ENCODE measurements at places on chromosomes 4 and X. TPM values are rescaled to one million over a fixed set of nuclear protein-coding genes. Genes with fewer than 3 reads are reported as not detected.

MAGEB4 gene
- polyA plus RNA-seq: not detected

UBA6 gene
- 21.0 TPM for polyA plus RNA-seq

SPANXB1 gene
- polyA plus RNA-seq: not detected

ADGRG2 gene
- polyA plus RNA-seq: not detected

RWDD4 gene
- 16.5 TPM for polyA plus RNA-seq

GPR119 gene
- polyA plus RNA-seq: not detected

MAGEA4 gene
- not detected for polyA plus RNA-seq

GABRB1 gene
- polyA plus RNA-seq: not detected

DMP1 gene
- not detected for polyA plus RNA-seq

SPANXC gene
- not detected for polyA plus RNA-seq

XG gene
- polyA plus RNA-seq: not detected

GRCh38 chr4:153140294-153140693, 63.9 kb upstream of the TRIM2 start:
- no peak for DNase-seq

DNA sequence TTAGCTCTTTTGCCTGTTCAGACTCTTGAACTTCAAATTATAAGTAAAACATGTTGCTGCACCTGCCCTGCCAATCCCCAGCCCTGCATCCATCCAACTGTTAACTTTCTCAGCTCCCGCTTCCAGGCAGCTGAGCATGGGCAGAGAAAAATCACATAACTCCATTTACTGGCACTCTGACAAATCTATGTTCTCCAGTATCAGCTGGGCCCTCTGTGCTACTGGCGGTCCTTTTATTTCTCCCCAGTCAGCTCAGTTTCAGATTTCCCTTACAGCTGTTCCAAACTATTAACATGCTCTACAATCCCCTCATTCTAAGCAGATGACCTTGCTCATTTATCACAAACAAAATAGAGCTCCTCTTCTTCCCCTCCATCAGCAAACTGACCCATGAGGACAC, 240.4 kb upstream of the TET2 start:
- no peak for DNase-seq

DNA sequence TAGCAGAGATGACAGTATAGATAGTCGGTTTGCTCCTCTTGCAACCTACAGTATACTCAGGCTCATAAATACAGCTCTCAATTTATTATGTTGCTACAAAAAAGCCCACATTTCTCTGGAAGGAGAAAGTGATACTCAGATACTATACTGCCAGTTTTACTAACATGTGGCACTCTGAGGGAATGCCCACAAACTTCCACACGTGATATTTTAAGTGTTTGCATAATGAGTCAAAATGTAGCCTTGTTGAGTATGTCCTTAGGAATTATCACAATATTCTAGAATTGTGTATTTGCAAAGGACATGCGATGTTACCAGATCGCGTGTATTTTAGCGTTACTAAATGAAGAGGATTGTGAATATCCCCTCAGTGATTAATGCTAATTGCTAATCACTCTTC, 929.1 kb downstream of the STIM2 start:
- no peak for DNase-seq

DNA sequence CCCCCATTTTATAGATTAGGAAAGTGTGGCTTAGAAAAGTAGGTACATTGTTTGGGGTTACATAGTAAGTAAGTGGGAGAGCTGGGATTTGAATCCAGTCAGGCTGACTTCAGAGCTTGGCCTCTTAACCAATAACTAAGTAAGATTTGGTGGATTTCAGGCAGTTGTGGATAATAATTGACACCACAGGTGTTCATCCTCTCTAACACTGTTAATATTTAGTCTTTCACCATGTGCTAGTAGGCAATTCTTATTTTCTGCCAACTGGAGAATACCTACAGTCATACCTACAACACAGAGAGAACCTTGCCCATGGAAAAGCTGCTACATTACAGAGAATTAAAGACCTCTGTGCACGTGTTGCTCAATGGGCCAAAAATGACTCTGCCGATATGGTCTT, 89.5 kb downstream of the DIAPH2 start:
- no peak for DNase-seq

- no peak for DNase-seq
Observed at GRCh38 chr4:106495476-106495875, 126.9 kb upstream of the GIMD1 start.

DNA sequence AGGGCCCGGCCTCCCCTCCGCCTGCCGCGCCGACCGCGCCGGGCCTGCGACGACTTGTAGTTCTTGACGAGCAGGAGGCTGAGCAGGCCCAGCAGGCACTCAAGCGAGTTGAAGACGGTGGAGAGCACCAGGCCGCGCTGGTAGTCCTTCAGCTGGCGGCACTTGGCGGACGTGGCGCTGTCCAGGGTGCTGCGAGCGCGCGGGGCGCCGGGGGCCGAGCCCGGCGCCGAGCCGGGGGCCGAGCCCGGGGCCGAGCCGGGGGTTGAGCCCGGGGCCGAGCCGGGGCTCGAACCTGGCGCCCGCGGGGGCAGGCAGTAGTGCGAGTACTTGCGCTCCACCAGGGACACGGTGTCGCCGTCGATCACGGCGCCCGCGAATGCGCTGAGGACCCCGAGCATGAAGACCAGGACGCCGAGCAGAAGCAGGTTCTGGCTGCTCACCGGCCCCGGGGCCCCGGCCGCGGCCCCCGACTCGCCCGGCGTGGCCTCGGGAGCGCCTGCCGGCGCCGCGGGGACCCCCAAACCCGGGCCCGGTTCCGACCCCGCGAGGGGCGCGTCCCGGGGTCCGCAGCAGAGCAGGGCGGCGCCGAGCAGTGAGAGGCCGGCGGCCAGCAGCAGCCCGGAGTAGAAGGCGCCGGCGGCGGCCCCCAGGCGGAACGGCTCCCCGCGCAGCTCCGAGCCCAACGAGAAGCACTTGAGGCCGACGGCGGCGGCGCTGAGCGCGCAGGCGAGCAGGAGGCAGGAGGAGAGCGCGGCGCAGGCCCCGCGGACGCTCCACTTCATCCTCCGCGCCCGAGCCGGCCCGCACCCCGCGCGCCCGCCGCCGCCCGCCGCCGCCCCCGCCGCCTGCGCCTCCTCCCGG, 584 bp downstream of the TMEM271 start:
- DNase-seq: no peak

DNA sequence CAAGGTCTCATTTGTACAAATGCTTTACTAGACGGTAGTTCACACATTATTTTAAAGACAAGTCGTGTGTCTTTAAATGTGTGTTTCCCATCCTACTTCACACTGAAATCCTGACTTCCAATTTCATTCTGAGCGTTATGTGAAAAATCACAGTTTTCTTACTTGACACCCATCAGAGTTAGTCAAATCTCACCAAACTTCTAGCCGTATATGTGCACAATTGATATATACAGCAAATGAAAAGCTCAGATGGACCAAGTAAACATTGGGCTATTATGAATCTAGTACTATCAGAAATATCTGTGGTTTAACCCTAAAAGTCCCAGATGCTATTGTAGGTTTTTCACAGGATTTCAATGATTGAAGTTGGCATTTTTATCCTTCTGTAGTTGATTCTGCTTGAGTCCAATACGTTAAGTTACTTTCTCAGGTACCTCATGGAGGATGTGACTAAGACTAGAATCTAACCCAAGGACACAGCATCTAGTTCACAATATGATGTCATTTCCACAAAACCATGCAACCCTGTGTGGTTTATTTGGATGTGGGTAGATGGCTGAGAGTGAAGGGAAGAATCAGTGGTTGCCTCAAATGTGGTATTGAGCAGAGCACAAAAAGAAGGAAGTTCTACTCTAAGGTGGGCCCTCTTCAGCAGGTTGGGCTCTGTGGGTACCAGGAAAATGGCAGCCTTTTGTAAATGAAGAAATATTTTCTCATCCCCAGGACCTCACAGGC, 22.1 kb upstream of the TRIM60 start:
- no peak for DNase-seq

DNA sequence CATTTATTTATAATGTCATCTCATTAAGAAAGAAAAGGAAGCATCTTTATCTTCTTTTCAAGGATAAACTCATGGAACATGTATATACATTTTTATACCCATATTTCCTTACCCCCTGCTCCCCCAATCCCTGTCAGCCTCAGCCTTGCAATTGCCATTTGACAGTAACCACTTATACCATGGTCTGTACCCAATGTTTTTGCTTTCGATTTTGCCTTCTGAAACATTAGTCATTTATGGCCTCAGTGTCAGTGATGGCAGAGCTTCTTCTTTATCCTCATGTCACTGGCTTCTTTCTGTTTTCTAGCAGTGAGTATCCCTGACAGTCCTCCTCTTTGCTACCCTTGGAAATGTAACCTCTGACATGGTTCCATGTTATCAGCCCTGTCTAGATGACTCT, 228.4 kb downstream of the SPRY1 start:
- no peak for DNase-seq

DNA sequence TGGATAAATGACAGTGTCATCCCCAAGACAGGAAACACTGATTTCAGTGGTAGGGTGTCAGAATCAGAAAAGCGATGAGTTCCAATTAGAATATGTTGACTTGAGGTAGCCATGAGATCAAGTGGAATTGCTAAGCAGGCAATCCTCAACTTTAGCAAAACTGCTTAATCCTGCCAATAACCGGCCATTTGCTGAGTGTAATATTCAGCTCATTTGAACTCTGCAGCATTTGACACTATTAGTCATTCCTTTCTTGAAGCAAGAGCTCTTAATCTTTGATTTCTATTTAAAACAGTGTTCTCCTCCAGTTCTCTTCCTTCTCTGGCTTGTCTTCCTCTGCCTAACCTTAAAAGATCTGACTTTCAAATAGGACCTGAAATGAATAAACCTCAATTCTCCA, 68.7 kb upstream of the DCLK2 start:
- no peak for DNase-seq

DNA sequence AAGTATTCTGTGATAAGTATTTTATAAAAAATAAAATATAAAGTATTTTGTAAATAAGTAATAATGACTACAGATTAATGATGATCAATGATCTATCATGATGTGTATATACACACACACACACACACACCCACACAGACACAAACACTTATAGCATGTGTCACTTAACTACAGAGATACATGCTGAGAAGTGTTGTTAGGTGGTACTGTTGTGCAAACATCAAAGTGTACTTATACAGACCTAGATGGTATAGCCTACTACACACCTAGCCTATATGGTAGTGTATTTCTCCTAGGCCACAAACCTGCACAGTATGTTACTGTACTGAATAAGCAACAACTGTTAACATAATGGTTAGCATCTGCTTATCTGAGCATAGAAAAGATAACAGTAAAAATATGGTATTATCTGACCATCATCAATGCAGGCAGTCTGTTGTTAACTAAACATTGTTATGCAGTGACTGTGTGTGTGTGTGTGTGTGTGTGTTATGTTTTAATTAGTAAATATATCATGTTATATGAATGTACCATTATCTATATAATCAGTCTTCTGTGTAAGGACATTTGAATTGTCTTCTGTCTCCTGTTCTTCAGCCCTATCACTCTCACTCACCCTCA, 138.2 kb downstream of the CAMK2D start:
- DNase-seq: no peak

- DNase-seq: no peak
Observed at GRCh38 chr4:137425281-137425680, 107.0 kb downstream of the PCDH18 start.

- DNase-seq: no peak
Observed at GRCh38 chr4:135354876-135355275, 1153.3 kb upstream of the PABPC4L start.

DNA sequence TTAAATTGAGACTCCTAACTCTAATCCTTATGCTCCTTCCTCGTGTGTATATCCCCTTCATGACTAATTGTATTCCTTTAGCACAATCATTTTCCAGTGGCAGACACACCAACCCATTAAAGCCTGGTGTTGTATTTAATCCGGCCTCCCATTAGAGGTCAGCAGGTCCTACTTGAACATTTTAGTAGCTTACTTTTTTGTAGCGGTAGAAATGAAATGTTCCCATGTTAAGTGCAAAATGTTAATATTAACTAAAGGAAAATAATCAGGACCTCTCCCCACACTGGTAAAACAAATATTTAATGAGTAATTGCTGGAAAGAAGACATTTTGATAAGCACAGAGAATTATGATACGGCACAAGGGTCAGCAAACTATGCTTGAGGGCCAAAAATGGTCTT, 3.4 kb downstream of the RAB33B start:
- DNase-seq: no peak

DNA sequence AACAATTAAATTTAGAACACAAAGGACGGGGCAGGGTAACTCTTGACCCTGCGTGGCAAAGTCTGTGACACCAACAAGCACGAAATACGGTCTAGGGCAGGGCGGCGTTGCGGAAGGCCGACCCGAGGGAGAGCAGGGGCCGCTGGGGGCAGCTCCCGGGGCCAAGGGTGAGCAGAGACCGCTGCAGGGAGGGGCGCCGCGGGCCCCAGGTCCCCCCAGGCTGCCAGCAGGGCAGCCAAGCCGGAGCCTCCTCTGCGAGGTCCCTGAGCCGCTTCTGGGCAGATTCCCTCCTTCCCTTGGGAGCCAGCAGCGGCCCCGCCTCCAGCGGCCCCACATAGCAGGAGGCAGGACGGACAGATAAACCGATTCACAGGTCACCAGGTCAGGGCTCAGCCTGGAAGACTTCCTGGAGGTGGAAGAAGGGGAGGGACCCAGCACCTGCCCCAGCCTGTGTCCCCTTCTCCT, 90.2 kb downstream of the FAM53A start:
- DNase-seq: no peak

DNA sequence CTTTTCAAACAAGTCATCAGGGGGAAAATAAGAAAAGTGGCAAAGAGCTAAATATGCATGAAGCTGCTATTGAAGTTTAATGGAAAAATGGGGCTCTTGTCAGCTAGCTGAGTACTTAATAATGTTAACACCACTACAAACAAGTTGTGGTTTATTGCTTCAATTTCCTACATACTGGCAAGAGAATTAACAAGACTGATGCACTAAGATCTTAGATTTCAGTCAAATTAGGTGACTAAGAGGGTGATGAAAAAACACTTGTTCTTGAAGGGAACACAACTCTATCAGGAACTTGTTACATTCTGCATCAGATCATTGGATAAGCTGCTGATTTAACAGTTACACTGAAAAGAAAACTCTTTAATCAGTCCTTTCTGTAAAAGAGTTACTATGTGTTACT, 234.6 kb upstream of the AFF2 start:
- no peak for DNase-seq

DNA sequence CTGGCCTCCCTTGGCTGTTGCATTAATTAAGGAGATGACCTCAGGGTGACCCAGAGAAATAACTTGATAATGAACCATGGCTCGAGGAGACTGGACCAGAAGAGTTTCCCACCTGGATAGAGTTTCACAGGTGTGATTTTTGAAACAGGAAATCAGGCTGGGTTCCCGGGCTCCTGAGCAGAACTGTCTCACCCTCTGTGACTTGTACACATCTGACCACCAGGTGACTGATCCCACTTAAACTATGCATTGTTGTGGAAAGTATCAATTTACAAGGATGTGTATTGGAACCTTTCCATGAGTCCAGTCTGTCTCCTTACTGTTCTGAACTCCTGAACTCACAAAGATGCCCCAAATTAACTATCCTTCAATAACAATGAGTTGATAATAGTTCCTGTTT, 220.3 kb downstream of the PTTG2 start:
- no peak for DNase-seq

GRCh38 chrX:103688946-103689345, 2.4 kb upstream of the MORF4L2 start:
- peak; percentile 20 for DNase-seq

DNA sequence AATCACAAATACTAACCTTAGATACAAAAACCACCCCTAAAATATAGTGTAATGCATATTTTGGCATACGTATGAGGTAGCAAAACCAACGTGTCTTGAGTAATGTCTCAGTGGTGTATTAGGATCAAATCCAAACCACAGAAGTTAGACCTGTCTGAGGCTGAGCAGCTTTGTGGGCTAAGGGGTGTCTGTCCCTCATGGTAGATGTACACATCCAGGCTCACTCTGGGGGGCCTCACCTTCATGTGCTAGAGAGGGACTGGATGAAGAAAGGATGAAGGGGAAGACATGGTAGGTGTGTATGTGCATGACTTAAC, 188.0 kb upstream of the TBC1D9 start:
- no peak for DNase-seq

Data from CD14-positive monocyte (primary cell).